ENCODE measurements at places on chromosomes 3 and 15.

- no peak for DNase-seq
Measured at GRCh38 chr3:134231131-134231530, 19.5 kb downstream of the RYK start.

GRCh38 chr3:112353365-112353764 lies 20.4 kb downstream of the CD200 start:
- no peak for DNase-seq

DNA sequence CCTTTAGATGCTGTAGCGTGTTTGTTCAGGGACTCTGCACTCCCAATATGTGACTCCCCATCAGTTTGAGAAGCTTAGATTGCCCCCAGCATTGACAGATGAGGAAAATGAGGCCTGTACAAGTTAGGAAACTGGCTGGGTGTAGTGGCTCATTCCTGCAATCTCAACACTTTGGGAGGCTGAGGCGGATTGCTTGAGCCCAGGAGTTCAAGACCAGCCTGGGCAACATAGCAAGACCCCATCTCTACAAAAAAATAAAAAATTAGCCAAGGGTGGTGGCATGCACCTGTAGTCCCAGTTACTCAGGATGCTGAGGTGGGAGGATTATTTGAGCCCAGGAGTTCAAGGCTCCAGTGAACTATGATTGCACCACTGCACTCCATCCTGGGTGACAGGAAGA lies 14.0 kb upstream of the PTPN23 start:
- no peak for DNase-seq

GRCh38 chr15:95864467-95864886 lies 466.0 kb upstream of the NR2F2 start:
- DNase-seq, result no peak

- no peak for DNase-seq
Measured at GRCh38 chr3:87796843-87797185, 262.0 kb downstream of the CGGBP1 start.

DNA sequence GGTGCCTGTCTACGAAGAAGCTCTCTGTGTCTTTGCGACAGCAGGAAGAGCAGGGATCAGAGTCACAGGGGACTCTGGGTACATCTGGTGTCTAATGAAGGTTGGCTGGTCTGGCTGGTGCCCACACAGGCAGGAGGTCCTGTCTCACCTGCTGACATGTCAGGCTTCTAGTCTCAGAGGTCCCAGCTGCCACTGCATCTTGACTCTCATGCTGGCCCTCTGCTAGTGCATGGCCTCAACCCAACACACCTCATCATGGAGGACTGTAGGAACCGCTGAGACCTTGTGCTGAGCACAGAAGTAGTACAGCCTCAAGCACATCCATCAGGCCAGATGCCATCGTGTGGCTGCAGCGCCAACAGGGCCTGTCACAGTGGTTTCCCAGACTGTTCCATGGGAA lies 206.1 kb upstream of the NR2F2 start:
- DNase-seq, result no peak

- no peak for DNase-seq
Measured at GRCh38 chr15:60651734-60652141, 172.8 kb upstream of the ICE2 start.

- no peak for DNase-seq
Measured at GRCh38 chr3:11273891-11274291, 1.7 kb downstream of the ATG7 start.

DNA sequence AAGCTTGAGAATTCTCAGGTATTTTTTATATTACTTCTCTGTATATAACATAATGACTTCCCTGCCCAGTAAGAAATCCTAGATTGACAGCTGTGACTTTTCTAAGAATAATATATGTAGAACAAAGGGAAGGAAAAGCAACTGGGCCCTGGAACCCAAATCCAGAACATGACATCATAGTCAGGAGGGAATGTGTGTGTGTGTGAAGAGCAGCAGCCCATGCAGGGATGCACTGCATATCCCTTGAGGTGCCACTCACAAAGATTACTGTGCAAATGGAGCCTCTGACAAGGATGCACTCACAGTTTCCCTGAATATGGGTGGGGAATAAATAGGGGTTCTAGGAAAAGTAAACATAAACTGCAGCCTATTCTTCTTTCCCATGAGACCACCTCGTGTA lies 279.5 kb downstream of the NEK10 start:
- no peak for DNase-seq

DNA sequence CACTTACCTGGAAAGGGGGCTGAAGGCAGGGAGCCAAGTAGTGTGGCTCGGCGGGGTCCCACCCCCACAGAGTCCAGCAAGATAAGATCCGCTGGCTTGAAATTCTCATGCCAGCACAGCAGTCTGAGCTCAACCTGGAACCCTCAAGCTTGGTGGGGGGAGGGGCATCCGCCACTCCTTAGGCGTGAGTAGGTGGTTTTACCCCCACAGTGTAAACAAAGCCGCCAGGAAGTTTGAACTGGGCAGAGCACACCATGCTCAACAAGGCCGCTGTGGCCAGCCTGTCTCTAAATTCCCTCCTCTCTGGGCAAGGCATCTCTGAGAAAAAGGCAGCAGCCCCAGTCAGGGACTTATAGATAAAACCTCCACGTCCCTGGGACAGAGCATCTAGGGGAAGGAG lies 156.3 kb downstream of the KBTBD8 start:
- no peak for DNase-seq

DNA sequence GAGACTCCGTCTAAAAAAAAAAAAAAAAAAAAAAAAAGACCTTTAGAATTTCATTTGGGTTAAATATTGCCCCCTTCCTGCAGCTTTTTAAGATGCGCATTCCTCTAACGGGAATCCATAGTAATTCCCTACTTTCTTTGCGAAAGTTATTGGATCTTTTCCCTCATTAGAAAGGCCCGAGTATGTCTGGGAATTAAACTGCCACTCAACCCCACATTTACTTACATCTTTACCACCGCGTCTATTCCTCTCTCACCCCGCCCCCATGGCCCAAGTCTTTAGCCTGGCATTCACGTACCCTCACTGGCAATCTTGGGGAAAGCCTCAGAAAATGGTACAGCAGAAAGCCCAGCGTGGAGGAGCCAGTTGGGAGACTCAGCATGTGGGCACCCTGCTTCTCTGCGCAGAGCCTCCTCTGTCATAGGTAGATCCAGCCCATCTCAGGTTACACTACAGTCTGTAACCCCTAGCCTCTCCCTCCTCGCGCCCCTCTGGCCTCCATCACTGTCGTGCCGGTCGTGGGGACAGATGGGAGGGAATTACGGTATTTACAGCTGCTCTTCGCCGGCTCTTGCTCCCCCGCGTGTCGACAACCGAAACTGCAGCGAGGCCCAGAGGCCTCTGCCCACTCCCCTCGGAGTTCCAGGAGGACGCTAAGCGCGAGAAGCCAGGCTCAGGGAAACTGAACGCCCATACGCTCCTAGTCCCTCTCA lies 6.4 kb upstream of the ANKDD1A start:
- peak; percentile 85 for DNase-seq

DNA sequence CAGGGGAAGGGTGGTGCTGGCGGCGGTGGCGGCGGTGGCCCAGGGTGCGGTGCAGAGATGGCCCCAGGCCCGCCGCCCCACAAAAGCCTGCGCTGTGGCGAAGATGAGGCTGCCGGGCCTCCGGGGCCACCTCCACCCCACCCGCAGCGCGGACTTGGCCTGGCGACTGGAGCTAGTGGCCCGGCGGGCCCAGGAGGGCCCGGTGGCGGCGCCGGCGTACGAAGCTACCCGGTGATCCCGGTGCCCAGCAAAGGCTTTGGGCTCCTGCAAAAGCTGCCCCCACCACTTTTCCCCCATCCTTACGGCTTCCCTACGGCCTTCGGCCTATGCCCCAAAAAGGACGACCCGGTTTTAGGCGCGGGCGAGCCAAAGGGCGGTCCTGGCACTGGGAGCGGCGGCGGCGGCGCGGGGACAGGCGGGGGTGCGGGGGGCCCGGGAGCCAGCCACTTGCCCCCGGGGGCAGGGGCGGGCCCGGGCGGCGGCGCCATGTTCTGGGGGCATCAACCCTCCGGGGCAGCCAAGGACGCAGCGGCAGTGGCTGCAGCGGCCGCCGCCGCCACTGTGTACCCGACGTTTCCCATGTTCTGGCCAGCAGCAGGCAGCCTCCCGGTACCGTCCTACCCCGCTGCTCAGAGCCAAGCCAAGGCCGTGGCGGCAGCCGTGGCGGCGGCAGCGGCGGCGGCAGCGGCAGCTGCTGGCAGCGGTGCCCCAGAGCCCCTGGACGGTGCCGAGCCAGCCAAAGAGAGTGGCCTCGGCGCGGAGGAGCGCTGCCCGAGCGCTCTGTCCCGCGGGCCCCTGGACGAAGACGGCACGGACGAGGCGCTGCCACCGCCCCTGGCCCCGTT lies 1.6 kb downstream of the SKOR1 start:
- DNase-seq, result no peak

- DNase-seq, result no peak
Measured at GRCh38 chr3:177229791-177230190, 32.5 kb upstream of the TBL1XR1 start.

GRCh38 chr15:50798684-50799083 lies 33.2 kb upstream of the SPPL2A start:
- DNase-seq, result no peak

DNA sequence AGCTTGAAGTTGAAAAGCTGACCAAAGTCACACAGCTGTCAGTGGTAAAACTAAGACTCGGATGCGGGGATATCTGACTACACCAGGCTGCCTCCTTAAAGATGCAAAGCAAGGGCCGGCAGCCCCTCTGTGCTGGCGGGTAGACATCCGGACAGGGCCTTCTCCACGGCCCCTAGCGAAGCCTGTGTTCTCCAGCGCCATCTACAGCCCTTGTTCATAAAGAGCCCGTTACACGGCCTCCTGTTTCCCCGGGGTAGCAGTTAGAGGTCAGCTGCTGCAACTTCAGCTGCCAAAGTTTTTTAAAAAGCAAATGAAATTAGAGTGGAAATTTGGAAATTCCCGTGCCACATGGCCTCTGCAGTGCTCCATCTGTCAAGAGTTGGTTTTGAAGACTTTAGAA lies 383.0 kb downstream of the TBL1XR1 start:
- no peak for DNase-seq

DNA sequence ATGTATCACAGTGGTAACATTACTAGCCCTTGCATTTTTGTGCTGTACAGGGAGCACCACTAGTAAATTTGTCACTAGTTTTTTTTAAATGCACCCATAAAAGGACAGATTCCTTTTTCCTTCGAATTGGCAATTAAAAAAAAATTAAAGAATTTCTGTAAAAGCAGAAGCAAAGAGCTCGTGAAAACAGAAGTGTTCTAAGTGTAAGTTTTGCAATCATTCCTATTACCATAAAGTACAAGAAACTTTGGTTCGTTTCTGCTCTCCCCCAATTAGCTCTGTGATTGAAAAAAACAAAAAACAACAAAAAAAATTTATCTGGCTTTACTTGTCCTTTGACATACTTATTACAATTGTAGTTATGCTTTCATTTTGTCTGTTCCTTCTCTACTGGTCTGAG lies 5.3 kb downstream of the SERP1 start:
- DNase-seq, result no peak

GRCh38 chr15:52117549-52117948 lies 5.0 kb upstream of the BCL2L10 start:
- no peak for DNase-seq

- no peak for DNase-seq
Measured at GRCh38 chr3:128072454-128073184, 20.4 kb downstream of the SEC61A1 start.

DNA sequence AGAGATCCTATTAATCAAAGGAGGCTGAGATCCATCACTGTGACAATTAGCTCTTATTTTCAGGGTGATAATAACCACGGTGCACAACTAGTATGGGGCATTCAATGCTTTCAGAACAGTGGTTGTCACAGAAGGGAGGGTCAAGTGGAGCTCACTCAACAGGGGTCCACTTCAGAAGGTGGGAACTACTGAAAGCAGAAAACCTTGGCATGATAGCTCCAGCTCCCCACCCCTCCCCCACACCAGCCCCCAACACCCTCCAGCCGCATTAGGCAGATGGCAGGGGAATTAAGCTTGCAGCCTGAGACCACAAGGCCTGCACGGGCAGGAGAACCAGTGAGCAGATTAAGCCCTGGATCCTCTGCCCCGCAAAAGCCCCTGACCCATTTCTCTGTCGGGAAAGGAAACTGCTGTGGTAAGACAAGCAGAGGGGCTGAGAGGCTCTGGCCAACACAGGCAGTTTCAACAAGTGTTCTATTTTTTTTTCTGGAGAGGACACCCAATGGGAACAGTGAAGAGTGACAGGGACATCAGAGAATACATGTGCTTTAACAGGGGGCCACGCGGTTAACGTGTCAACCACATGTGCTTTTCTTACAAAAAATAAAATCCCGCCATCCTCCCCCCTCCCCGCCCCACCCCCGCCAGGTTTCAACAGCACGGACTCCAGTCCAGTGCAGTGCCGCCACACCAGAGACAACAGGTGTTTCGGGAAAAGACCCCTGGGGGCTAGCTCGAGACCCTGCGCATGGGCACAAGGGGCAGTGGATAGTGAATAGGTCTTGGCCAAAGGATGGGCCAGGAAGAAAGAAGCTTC lies 997 bp downstream of the FYCO1 start:
- DNase-seq, result peak; percentile 53

- no peak for DNase-seq
Measured at GRCh38 chr15:67537771-67538170, 4.7 kb upstream of the MAP2K5 start.

All from stimulated activated CD4-positive, alpha-beta T cell treated with anti-CD3 and anti-CD28 coated beads, Interleukin-4, amount 100 ng/mL, for 24 hours (primary cell).